ENCODE measurements at places on chromosomes 16 and 17.

DNA sequence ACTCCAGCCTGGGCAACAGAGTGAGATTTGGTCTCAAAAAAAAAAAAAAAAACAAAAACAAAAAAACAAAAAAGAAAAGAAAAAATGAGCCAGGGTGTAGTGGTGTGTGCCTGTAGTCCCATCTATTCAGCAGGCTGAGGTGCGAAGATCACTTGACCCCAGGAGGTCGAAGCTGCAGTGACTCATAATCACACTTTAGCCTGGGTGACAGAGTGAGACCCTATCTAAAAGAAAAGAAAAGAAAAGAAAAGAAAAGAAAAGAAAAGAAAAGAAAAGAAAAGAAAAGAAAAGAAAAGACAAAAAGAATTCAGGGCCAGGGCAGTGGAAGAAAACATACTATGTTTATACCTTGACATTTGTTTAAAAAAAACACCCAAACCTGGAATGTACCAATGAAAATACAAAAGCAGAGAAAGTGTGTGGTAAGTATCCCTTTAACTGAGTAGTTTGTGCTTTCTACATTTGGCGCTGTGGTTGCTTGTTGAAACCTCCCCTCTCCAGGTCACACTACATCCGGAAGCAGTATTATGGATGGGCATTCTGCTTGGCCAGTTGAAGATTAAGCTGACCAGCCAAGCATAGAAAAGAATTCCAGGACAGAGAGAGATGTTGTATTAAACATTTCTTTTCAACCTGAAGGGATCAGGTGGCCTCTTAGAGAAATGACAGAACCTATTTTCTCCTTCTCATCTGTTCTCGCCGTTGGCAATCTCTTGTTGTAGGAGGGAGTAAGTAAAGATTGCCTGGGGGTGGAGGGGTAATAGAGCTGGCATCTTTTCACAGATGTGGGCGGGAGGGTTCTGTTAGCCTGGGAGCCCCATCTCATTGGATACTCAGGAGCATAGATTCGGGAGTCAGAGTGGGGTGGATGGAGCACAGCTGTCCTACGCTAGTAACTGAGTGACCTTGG is 12.1 kb upstream of the PRKCB start:
- no peak for DNase-seq

DNA sequence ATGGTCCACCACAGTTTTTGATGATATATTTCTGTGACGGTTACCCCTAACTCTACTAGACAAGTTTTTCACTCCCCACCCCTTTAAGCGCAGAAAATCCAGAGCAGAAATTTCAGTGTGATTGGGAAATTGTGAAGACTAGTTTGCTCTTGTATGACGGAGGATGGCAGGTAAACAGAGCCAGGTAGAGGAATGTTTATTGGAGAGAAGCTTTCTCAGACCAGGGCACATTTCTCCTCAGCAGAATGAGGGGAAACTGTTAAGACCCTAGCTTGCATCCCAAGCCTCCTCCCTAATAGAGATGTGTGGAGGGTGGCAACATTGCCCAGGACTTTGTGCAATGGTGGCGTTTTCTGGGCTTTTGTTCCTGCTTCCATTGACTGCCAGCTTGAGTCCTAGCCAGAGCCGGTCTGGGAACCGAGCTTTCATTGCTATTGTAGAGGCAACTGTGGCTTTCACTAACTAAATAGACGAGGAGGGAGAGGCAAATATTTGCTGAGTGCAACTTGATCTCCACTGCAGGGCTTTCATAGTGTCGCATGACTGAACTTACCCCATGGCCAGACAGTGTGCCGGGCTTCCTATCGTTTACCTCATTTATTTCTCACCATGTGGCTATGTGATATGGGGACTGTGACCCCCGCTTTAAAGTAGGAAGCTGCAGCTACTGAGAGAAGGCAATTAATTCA is 159.6 kb upstream of the MPHOSPH6 start:
- no peak for DNase-seq

- peak; percentile 6 for DNase-seq
Observed at GRCh38 chr17:38428112-38428642, at the start of gene ARHGAP23. Gene ARHGAP23 (plus strand): TSS chr17:38428464. CDS start chr17:38428486, 22 bp downstream.

DNA sequence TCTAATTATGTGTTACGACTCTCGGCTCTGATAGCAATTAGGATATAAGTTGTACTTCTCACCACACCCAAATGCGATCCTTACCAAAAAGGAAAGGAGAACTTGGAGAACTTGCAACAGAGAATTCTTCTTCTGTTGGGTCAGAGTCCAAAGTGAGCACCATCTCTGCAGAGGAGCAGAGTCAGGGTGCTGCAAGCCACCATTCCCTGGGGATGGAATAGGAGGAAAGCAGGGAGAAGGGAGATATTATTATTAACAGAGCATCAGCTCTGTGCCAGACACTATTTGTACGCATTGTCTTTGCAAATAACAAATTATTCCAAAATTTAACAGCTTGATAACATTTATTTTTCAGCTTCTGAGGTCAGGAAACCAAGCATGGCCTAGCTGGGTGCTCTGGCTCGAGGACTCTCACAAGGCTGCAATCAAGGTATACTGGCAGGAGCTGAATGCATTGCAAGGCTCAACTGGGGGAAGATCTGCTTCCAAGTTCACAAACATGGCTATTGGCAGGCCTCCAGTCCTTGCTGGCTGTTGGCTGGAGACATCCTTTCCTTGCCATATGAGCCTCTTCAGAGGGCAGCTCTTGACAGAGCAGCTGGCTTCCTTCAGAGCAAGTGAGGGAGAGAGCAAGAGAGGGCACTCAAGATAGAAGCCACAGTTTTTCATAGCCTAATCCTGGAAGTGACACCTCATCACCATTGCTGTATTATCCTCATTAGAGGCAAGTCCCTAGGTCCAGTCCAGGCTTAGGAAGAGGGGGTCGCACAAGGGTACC is 296.2 kb upstream of the CDH5 start:
- no peak for DNase-seq

GRCh38 chr16:88967830-88968588 is 9.0 kb downstream of the CBFA2T3 start:
- no peak for DNase-seq

DNA sequence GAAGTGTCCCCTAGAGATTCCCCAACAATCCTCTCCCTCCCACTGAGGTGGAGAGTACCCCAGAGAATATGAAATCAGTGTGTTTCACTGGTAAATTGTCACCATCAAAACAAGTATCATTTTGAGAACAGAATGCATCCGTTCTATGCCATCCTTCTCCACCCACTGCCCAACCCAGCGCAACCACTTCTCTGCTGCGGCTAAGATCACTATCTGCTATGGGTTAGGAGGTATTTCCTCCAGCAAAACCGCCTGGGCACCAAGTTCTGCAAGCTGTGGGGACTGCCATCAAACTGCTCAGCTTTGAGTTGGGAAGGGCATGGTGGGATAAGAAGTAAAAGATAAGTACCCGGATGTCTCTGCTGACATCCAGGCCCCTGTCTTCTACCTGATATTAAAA is 24.4 kb downstream of the CNTNAP1 start:
- DNase-seq = no peak

DNA sequence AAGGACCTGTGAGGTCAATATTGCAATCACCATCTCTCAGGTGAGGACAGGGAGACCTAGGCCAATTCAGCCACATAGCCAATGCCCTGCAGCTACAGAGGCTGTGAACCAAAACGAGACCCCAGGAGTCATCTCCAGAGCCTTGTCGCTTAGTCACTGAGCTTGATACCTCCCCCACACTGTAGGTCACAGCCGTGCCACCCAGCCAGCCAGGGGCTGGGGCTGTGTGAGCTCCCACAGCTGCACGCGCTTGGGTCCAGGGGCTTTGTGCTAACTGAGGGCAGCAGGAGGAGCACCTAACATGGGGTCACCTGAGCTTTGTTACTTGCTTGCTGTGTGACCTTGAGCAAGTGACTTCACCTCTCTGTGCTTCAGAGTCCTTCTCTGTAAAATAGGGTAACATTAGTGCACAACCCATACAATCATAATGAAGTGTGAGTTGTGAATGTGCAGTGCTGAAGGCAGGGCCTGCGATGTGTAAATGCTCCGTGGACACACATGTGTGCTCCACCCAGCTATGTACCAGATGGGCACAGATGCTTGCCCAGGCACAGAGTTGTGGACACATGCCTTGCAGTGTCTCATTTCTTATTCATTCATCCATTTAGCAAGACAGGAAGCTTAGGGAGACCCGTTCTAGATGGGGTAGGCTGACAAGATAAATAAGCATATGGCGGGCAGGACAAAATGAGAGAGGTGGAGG is 25.9 kb downstream of the SBK1 start:
- DNase-seq = no peak

GRCh38 chr17:57210224-57210553 is 46.1 kb upstream of the MSI2 start:
- no peak for DNase-seq

DNA sequence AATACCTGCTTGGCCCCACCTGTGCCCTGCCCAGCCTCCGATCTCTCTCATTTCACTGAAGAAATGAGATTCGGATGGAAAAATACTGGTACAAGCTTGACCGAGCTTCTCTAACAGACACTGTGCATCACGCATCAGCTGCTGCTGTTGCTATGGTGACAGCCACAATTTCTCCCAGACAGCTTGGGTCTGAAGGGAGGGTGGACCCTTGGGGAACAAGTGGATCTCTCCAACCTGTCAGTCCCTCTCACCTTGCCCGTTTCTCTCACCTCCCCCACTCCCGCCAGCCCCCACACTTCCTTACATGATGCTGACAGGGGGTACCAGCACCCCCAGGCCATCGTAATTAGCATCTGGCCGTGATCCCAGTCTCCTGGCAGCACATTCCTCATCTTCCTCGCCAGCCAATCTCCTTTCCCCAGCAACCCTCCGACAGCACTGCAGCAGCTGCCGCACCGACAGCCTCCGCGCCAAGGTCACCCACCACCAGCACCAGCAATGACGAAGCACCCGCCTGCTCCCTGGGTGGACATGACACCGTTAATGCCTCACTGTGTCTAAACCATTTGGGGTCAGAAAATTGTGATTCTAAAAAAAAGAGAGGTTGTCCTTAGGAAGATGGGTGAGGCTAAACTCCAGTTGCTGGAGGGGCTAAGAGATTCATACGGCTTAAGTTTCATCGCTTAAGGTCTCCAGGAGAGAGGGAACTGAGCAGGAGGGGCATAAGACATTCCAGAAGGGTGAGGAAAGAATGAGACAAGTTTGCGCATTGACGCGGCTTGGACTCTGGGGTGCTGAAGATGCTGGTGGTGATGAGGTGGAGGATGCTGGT is 58.6 kb upstream of the TNRC6A start:
- no peak for DNase-seq

DNA sequence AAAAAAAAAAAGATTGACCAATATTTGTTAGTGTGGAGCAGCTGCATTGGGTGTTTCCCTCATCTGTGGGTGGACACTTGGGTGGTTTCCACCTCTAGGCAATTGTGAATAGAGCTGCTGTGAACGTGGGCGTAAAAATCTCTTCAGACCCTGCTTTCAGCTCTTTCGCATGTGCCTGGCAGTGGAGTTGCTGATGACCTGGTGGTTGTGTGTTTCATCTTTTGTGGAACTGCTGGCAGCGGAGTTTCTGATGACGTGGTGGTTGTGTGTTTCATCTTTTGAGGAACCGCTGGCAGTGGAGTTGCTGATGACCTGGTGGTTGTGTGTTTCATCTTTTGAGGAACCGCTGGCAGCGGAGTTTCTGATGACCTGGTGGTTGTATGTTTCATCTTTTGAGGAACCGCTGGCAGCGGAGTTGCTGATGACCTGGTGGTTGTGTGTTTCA is 21.4 kb downstream of the ZC3H18 start:
- no peak for DNase-seq

DNA sequence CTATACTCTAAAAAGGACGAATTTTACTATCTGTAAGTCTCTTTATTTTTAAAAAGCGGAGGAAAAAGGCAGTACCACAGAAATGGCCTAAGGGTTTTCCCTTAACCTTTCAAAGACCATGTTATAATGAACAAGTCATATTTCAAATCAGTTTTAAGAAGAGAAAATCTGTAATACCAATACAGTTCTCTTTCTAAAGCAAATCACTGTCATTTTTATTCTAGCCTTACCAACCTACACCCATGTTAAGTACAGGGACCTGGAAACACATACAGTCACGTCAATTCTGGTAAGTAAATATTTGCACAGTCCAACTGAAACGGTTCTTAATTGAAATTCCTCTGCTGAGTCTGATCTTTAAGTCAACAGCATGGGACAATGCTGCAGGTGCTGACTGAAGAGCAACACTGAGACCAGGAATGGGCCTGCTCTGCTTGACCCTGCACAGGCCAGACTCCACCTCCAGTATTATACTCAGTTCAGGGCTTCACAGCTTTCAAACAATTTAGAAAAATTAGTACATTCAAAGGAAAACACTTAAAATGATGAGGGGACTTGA is 20.2 kb downstream of the MBTPS1 start:
- no peak for DNase-seq
